ENCODE measurements at places on chromosomes 13 and 19. TPM values are rescaled to one million over a fixed set of nuclear protein-coding genes. Genes with fewer than 3 reads are reported as not detected.

GRCh38 chr13:110157718-110158117 is 149.2 kb downstream of the COL4A1 start:
- DNase-seq: no peak
- H3K36me3 ChIP-seq: no peaks in the 10 kb centered on the region
- H3K27me3 ChIP-seq: no peaks in the 10 kb centered on the region
- H3K4me1 ChIP-seq: no peaks in the 10 kb centered on the region
- H3K27ac ChIP-seq: no peak overlapping the region

DNA sequence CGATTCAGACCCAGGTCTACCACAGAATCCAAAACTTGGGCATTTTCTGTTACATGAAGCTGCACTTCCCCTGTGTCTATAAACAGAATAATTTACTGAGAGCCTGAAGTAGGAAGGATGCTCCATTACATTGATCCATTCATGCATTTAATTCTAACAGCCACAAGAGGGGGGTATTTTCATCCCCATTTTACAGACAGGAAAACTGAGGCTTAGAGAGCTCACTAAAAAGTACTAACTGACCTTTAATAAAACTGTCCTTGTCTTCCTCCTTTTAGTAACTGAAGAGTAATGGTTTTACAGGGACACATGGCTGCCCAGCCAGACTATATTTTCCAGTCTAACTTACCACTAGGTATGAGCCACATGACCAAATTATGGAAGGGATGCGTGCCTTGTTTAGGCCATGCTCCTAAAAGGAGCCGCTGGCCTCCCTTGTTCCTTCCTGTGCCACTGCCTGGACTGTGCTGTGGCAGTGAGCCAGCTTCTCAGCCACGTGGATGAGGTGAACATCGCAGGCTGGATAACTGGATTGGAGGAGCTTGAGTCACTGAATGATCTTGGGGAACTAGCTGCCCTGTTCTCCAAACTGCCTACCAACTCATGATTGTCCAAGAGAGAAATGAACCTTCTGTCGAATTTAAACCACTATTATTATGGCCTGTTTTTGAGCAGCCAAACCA is 108.3 kb downstream of the DOCK9 start:
- H3K4me3 ChIP-seq: no peak overlapping the region
- no peak overlapping the region for H3K27ac ChIP-seq
- DNase-seq: no peak
- H3K4me1 ChIP-seq: no peaks in the 10 kb centered on the region
- H3K27me3 ChIP-seq: no peaks in the 10 kb centered on the region

DNA sequence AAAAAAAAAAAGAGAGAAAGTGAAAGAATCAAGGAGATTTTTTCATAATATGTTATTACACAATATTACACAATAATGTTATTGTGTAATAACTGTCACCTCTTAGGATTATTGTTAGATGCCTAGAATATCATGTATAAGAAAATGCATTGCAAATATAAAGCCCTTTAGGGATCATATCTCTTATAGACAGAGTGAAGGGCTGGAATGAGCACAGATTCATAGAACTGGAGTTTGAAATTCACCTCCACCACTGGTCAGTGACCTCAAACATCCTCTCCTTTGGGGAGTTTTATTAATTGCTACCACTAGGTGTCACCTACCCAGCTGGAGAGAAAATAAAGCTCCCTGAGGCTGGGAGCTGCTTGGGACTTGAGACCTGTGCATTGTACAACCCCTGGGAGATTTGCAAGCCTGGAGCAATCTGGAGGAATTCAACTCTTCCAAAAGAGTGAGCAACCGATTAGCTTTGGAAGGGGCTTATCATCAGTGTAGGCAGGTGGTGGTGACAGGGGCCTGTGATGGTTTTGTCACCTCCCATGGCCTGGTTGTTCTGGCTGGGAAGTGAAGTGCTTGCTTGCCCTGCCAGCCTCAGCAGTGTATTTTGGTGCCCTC is 30.3 kb upstream of the FRY start:
- H3K4me3 ChIP-seq: no peak overlapping the region
- no peaks in the 10 kb centered on the region for H3K4me1 ChIP-seq
- no peak for DNase-seq
- no peaks in the 10 kb centered on the region for H3K36me3 ChIP-seq
- H3K27me3 ChIP-seq: no peaks in the 10 kb centered on the region

DNA sequence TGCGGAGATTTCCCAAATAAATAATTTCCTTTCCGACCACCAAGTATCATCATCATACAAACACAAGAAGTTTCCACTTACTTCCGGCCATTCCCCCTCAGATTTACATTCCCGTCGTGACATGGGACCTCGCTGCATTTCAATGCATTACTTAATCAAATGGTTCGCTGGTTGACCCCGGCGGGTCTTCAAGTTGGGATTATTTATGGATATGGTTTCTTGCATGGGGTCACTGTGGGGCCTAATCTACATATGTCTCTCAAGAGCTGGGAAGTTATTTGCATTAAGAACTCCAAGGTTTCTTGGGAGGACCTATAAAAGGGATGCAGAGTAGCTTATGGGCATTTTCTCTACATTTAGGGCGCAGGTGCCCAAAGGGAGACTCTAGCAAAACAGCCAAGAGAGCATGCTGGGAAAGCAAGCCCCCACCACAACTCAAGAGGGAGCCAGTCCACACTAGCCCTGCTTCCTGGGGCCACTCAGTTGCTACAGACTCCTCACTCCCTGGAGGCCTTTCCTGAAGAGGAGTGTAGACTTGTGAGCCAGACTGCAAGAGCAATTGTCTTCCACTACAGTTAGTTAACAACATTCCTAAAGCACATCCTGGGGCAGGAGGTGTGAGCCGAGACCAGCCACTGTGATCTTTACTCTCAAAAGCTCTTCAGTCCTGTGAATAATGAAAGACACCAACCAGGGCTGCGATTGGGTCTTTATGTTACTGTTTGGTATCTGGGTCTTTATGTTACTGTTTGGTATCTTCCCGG is 125.3 kb downstream of the KATNAL1 start:
- H3K4me3 ChIP-seq: no peak overlapping the region
- DNase-seq: no peak
- no peak overlapping the region for H3K27ac ChIP-seq
- no peaks in the 10 kb centered on the region for H3K27me3 ChIP-seq

GRCh38 chr19:4229179-4229931 is at the start of gene EBI3:
Gene EBI3 (plus strand): TSS chr19:4229523. CDS start chr19:4229551, 28 bp downstream.
- no peak within 1 kb of the TSS for H3K4me3 ChIP-seq
- no peaks in the 10 kb centered on the region for H3K4me1 ChIP-seq
- DNase-seq: no peak
- no peaks in the 10 kb centered on the region for H3K27me3 ChIP-seq
- no peaks in the 10 kb centered on the region for H3K36me3 ChIP-seq

DNA sequence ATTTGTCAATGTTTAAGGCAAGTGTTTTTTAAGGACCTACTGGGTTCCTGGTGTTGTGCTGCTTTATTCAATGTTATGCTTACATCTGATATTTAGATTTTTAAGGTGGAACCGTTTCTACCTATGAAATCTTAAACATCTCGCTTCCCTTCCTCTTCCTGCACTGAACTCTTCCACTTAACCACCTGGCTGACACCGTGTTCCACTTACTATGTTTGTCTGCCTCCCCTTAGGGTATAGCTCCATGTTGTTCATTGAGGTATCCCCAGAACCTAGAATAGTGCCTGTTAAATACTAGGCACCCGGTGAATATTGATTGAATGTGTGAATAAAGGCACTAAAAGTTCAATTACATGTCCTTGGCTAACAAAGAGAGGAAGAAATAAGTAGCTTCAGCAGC is 104.9 kb downstream of the RNF17 start:
- no peak for DNase-seq
- no peak overlapping the region for H3K4me3 ChIP-seq
- no peaks in the 10 kb centered on the region for H3K36me3 ChIP-seq
- peaks cover 8% of the 10 kb centered on the region for H3K27me3 ChIP-seq
- no peak overlapping the region for H3K27ac ChIP-seq

- H3K27ac ChIP-seq: no peak overlapping the region
- no peaks in the 10 kb centered on the region for H3K27me3 ChIP-seq
- no peak overlapping the region for H3K4me3 ChIP-seq
- H3K36me3 ChIP-seq: no peaks in the 10 kb centered on the region
- no peak for DNase-seq
These were observed 20.2 kb upstream of the PGLS start for GRCh38 chr19:17491287-17491686.

DNA sequence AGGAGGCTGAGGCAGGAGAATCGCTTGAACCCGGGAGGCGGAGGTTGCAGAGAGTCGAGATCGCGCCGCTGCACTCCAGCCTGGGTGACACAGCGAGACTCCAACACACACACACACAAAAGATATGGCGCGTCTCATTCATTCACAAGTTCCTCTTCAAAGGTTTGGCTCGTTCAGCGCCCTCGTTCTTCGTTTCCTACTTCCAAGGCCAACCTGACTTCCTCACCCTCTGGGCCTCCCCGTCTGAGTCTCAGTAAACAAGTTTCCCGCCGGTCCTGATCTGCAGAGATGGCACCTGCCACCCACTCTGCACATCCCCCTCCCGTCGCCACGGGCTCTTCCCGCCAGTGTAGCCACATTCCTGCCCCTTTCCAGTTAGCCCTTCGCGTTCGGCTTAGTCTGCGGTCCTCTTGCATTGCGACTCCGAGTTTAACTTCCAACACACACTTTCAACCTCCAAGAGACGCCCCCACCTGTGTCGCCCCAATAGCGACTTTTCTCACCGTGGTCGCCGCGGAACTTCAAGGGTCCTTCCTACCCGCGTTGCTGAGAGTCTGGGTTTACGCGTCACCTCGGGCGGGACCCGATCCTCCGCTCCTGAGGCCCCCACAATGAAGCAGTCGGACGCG is 1.3 kb upstream of the BSG start:
- H3K4me1 ChIP-seq: peaks cover 23% of the 10 kb centered on the region
- no peaks in the 10 kb centered on the region for H3K27me3 ChIP-seq
- H3K4me3 ChIP-seq: peak overlapping the region; percentile 46
- no peaks in the 10 kb centered on the region for H3K36me3 ChIP-seq

GRCh38 chr19:6358003-6358402 is 3.3 kb upstream of the CLPP start:
- DNase-seq: no peak
- H3K36me3 ChIP-seq: no peaks in the 10 kb centered on the region
- H3K27me3 ChIP-seq: no peaks in the 10 kb centered on the region
- no peak overlapping the region for H3K4me3 ChIP-seq

- H3K27ac ChIP-seq: peak overlapping the region; percentile 100
- peaks cover 27% of the 10 kb centered on the region for H3K4me1 ChIP-seq
- no peaks in the 10 kb centered on the region for H3K36me3 ChIP-seq
These were observed 33.6 kb upstream of the NANOS3 start for GRCh38 chr19:13843104-13843921.

DNA sequence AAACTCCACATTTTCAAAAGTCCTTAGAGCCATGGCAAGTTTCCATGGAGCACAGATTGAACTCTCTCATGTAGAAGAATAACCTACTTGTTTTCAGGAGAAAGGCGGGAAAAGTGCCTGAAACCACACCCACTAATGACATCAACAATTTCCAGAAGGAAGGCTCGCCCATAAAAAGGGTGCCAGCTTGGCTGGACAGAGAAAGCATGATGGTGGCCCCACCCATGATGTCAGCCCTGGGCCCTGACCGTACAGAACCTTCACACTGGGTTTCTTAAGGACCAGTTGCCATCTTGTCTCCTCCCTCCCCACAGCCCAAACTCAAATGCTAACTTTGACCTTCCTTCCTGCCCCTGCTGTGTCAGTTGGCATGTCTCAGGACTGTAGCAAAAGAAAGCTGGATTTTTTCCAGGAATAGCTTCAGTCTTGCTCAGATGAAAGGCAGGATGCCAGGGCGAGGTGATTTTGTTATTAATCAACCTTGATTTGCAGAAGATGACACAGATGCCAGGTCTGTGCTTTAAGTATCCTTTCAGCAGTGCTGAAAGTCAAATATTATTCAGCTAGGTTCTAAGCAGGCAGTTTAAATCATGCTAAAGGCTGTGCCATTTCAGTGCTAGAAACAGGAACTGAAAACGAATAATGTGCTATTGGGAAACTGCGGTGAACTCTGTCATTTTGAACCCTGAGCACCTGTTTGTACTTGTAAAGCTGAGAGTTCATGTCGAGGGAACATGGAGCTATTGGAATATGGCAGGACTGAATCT is 89.5 kb upstream of the RFC3 start:
- no peaks in the 10 kb centered on the region for H3K27me3 ChIP-seq
- H3K27ac ChIP-seq: no peak overlapping the region
- H3K4me1 ChIP-seq: no peaks in the 10 kb centered on the region
- no peak for DNase-seq

GRCh38 chr13:75796825-75797224 is 160.7 kb downstream of the LMO7 start:
- H3K27ac ChIP-seq: no peak overlapping the region
- no peaks in the 10 kb centered on the region for H3K36me3 ChIP-seq
- H3K4me1 ChIP-seq: no peaks in the 10 kb centered on the region
- no peak for DNase-seq
- H3K27me3 ChIP-seq: no peaks in the 10 kb centered on the region
- no peak overlapping the region for H3K4me3 ChIP-seq

- no peaks in the 10 kb centered on the region for H3K36me3 ChIP-seq
- no peak for DNase-seq
These were observed 29.8 kb upstream of the FRY start for GRCh38 chr13:32001769-32002168.

DNA sequence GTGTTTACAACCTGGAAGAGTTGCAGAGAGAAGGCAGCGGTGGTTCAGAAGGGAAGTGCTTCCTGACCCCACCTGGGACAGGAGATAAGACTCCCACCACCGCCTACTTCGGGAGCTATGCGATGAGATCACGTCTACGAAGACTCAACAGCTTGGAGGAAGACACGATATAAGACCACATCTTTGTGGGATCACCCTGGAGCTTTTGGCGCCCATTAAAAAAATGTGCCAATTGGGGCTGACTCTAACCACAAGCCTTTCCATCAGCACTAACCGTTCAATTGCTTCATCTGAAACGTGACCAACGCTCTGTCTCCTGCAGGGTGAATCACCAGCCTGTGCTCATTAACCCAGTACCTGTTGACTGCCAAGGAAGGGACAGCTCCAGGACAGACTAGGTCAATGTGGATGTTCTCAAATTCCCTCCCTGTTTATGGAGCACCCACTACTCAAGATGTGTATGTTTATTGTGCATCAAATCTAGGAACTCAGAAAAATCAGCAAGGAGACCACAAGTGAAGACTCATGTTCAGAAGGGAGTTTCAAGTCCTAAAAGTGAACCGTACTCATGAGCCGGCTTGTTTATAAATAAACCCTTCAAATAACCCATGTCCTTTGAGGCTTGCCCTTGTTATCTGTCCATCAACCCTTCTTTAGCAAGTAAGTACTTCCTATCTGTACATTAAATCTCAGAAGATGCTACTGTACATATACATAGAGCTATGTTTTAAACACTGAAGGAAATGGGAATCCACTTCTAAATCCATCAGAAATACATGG is 67.5 kb downstream of the LATS2 start:
- no peaks in the 10 kb centered on the region for H3K27me3 ChIP-seq
- H3K27ac ChIP-seq: no peak overlapping the region
- no peak for DNase-seq
- H3K4me3 ChIP-seq: no peak overlapping the region

Gene IGFL4
- total RNA-seq: not detected

Gene USE1
- total RNA-seq: 23.8 TPM

Gene MAMSTR
- total RNA-seq: not detected

Gene NALCN
- 2.0 TPM for total RNA-seq

Measured in uterus (tissue), 4 donors.